Cerebellar cortex (tissue), 1 donor: ENCODE measurements at places on chromosomes 4 and X.

- no peak for DNase-seq
These were observed 1030.1 kb downstream of the FSTL5 start for GRCh38 chr4:161133586-161134276.

DNA sequence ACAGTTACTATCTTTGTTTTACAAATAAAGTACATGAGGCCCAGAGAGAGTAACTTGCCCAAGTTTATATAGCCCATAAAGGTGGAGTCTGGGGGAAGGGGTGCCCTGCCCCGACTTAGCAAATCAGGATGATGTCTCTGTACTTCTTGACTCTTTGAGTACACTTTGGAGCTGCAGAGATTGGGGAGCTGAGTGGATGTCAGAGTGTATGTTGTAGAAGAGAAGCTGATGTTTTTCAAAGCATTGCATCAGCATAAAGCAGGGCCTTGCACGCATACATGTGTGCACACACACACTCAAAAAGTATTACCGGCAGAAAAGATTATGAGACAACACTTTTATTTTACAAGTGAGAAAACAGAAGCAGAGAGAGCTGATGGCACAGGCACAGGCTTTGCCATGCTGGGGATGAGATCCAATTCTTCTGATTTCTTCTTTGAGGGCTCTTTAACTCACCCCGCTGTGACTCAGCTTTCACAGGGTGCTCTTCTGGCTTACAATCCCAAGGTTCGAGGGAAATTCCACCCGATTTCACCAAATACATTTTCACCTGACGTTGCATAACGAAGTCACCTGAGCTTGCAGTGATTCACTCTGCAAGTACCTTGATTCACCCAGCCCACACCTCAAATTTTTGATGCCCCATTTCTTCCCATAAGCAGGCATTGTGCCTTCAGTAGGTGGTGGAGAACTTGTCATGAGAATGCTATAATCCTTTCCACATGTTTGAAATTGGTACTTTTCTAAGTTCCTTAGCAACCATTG is 292.8 kb upstream of the BOD1L1 start:
- DNase-seq: no peak

DNA sequence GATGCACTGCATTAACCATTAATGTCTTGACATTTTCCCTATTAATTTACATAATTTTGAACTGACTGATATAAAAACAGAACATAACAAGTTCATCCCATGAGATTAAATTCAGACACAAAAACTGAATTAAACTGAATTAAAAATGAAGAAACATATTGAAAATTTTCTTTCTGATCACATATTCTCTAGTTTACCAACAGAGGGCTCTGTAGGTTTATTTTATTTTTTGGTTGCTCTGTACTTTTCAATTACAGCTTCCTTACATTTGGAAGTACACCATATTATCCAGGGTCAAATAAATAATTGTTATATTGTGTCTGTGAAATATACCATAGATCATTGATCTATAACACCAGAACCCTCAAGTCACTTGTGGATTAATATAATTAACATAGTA is 27.3 kb upstream of the CT83 start:
- no peak for DNase-seq

DNA sequence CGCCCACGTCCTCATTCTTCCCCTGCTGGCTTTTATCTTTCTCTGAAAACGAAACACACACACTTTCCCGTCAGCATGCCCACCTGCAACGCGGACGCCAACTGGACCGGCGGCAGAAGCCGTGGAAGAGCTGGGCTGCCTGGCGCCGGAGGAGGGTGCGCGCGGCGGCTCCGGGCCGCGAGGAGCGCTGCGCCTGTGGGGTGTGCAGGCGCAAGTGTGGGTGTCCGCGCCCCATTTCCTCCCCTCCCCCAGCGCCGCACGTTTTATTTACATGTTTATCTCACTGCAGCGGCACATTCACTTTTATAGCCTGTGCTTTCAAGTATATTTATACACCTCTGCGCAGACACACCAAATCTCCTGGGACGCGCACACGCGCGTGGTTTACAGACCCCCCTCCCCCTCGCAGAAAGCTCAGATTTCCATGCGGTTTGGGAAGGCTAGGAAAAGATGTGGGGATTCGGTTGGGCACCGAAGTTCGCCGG is 1.5 kb downstream of the PITX2 start:
- no peak for DNase-seq

DNA sequence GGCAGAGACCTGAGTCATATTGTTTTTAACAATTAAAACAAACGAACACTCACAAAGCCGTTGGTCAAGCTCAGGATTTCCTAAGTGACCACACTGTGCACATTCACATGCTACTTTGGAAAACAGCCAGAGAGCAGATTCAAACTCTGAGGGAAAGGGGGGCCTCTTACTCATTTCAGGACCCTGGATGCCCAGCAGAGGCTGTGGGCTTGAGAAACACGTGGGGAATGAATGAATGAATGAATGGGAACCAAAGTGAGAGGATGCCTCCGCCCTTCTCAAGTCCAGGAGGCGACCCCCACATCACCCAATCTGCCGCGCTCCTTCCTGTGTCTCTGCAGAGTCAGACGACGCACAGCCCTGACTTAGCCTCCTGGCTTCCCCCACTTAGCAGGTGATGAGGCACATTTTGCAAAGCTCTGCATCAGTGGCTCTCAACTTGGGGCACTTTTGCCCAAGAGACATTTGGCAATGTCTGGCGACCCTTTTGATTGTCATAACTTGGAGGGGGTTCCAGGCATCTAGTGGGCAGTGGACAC is 76.0 kb downstream of the ABLIM2 start:
- no peak for DNase-seq

- DNase-seq: peak; percentile 76
These were observed 277.5 kb upstream of the AGTR2 start for GRCh38 chrX:115892787-115893671.

DNA sequence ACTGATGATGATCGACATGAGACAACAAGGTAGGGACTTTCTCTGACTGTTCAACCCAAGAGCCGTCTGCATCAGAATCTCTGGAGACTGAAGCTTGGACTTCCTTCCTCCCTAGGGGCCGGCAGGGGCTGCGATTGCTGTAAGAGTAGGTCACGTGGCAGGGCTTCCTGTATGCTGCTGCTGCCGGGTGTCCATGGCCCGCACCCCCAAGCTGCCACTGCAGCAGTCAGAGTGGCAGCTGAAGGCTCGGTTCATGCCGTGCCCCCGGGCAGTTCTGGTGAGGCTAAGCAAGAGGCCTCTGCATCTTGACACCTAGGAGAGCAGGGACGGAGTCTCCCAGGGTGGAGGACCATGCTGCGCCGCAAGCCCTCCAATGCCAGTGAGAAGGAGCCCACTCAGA is at the start of gene SASH3:
Gene SASH3 (plus strand): TSS at position 203 of the 400 bp plus-strand sequence. CDS start 149 bp downstream, at position 352.
- DNase-seq: no peak

- no peak for DNase-seq
These were observed 12.3 kb upstream of the KCND1 start for GRCh38 chrX:48983896-48984295.

- DNase-seq: no peak
These were observed 12.8 kb downstream of the CTBP1 start for GRCh38 chr4:1236103-1236641.

DNA sequence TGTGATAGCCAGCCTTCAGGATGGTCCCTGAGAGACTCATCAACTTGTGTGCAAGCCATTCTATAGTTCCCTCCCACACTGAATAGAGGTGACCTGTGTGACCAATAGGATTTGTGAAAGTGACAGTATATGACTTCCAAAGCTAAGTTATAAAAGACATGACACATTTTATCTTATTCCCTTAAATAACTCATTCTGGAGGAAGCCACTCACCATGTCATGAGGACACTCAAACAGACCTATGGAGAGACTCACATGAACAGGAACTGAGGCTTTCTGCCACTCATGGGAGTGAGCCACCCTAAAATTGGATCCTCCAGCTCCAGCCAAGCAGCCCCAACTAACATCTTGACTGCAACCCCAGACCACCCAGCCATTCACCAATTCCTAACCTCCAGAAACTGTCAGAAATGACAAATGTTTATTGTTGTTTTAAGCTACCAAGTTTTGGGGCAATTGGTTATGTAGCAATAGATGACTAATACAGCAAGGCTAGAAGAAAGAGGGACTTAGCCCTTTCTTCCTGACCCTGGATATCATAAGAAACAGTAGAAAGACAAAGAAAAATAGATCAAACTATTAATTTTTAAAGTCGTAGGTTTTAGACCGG is 9.0 kb upstream of the CHIC2 start:
- no peak for DNase-seq

GRCh38 chr4:177528620-177529019 is 86.4 kb upstream of the AGA start:
- DNase-seq: no peak
